ENCODE measurements at places on chromosomes 16 and 17. TPM values are rescaled to one million over a fixed set of nuclear protein-coding genes. Genes with fewer than 3 reads are reported as not detected.

The MGAT5B gene
- 0.38 TPM for total RNA-seq

The ITGB3 gene
- total RNA-seq = 81.9 TPM

The USP43 gene
- total RNA-seq = not detected

The HNF1B gene
- total RNA-seq = 0.19 TPM

The WNK4 gene
- total RNA-seq = 3.5 TPM

The PLA2G10 gene
- total RNA-seq = not detected

The SLC35G6 gene
- total RNA-seq = not detected

The CBX8 gene
- 3.1 TPM for total RNA-seq

The GCGR gene
- total RNA-seq = not detected

The PRDM7 gene
- total RNA-seq = not detected

The CMTR2 gene
- 28.4 TPM for total RNA-seq

The ARL5C gene
- total RNA-seq = not detected

The GPR179 gene
- total RNA-seq = not detected

The TPSAB1 gene
- not detected for total RNA-seq

The CRHR1 gene
- total RNA-seq = not detected

The TMEM114 gene
- total RNA-seq = not detected

The IL34 gene
- 13.2 TPM for total RNA-seq

The SKAP1 gene
- total RNA-seq = not detected

The OTOP2 gene
- not detected for total RNA-seq

The GNGT2 gene
- 0.56 TPM for total RNA-seq

The TP53TG3D gene
- 0.38 TPM for total RNA-seq

The ITGAD gene
- total RNA-seq = not detected

The ARL6IP1 gene
- total RNA-seq = 558 TPM

The CCL8 gene
- not detected for total RNA-seq

The CDH15 gene
- total RNA-seq = under 0.01 TPM

The TEDC2 gene
- 1.7 TPM for total RNA-seq

The BAIAP2 gene
- total RNA-seq = 12.8 TPM

The ADPRM gene
- total RNA-seq = 18.9 TPM

The GNAO1 gene
- total RNA-seq = under 0.01 TPM

The ERN2 gene
- total RNA-seq = under 0.01 TPM

The MSLN gene
- under 0.01 TPM for total RNA-seq

The KRT16 gene
- total RNA-seq = under 0.01 TPM

The SCO1 gene
- total RNA-seq = 19.4 TPM

The APOBR gene
- total RNA-seq = not detected

The TP53TG3B gene
- not detected for total RNA-seq

The GH1 gene
- total RNA-seq = not detected

The TRIM72 gene
- not detected for total RNA-seq

The CCL16 gene
- total RNA-seq = not detected

The TMEM235 gene
- total RNA-seq = not detected

The SCNN1G gene
- total RNA-seq = not detected

The CMTM1 gene
- total RNA-seq = 2.5 TPM

The RNF43 gene
- 0.28 TPM for total RNA-seq
